ENCODE measurements at places on chromosomes 16 and 17.

- no peak for DNase-seq
Observed at GRCh38 chr16:72944757-72945485, 103.0 kb downstream of the ZFHX3 start.

- no peak for DNase-seq
Observed at GRCh38 chr17:10439816-10440215, 18.1 kb upstream of the MYH8 start.

DNA sequence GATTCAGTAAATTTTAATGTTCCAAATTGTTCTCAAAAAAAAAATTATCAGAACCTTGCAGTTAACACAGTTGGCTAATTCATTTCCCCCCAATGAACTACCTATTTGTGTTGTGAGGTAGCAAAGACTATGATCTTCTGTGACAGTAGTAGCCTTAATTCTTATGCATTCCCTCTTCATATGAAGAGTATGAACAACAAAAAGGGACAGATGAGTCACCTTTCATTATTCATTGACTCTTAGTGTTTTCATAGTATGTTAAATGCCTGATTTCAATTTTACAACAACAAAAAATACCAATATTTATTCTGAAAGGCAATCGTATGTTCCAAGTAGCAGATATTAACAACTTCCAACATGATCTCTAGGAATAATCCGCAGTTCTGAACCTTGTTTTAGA lies 3.6 kb upstream of the SLFN11 start:
- no peak for DNase-seq

DNA sequence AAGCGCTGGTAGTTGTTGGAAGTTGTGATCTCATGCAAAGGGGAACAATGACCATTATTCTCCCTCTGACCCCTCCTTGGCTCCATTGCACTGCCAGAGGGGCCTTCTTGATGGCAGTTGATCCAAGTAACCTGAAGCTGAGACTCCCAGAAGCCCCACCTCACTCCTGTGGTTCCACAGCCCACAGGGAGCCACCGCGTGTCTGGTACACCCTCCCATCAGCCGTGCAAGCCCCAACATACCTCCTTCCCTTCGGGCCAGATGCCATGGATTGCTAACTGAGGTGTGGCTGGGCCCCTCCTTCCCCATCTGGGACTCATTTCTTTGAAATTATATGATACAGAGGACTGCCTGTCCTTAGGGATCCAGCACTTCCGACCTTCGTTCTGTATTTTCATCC lies 17.8 kb downstream of the SAP30BP start:
- DNase-seq: no peak

DNA sequence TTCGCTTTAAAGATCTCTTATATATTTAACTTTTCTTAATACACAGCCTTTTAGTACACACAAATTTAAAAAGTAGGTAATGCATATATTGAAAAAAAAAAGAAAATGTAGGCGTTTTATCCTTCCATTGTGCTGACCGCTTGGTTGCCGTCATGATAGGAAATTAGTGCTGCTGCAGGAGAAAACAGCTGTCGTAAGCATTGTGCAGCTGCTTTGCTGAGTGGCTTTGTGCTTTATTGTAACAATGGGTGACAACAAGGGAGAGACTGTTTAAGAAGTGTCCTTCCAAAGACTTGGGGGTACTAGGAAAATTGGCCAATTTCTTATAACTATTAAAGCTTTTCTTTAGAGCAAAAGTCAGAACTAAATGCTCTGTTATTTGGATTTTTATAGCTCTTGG lies 5.0 kb downstream of the HERPUD1 start:
- no peak for DNase-seq

GRCh38 chr17:3556916-3557767 lies 470 bp downstream of the TRPV3 start:
- DNase-seq: no peak

GRCh38 chr16:84851192-84852127 lies 31.7 kb downstream of the CRISPLD2 start:
- DNase-seq: no peak

DNA sequence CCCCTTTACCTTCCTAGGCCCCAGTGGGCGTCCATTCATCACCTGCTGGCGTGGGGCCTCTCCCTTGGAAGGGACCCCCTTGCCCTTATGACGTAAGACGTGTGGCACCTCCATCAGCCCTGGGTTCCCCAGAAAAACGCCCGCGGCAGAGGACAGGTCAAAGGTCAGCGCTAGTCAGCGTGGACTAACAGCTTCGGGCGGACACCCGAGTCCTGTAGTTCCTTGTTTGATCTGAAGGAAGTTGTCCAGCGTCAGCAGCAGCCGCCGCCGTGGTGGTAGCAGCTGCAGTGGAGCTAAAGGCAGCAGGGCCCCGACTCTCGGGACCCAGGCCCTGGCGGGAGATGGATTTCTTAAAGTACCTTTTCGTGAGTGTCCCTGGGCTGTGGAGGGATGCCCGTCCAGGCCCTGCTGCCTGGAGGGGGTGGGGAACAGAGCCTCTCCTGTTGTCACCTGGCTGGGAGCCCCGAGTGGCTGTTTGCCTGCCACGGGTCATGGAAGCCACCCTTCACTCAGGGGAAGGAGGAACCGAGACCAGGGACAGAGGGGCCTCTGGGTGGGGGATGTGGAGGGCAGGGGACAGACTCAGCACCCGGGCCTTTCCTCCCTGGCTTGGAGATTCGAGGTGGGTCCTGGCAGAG lies 123.6 kb downstream of the OR1D5 start:
- DNase-seq: no peak

DNA sequence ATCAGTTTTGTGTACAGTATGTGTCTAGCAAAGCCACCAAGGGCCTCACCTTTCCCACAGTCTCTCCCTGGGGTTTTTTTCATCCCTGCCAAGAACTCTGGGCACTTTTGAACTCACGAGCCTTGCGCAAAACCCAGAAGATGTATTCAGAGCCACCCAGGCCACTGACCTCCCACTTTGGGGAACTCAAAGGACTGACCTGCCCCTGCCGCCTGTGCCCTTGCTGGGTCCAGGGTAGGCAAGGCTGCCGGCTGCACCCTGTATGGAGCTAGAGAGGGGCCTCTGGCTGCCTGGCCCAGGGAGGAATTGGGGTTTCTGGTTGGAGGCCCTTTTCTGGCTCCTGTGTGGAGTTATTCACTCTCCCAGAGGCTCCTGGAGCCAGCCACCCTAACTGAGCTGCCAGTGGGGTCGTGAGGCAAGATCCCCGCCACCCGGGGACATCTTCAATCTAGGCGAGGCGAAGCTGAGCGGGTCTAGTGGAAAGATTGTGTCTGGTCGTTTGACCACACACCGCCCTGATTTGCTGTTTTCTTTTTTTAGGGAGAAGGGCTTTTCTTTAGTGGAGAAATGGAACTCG lies 1.9 kb downstream of the CDK5R1 start:
- DNase-seq: no peak

GRCh38 chr16:85627089-85627488 lies 14.0 kb downstream of the GSE1 start:
- DNase-seq: no peak

- no peak for DNase-seq
Observed at GRCh38 chr17:51166987-51167931, 1.0 kb downstream of the NME2 start.

DNA sequence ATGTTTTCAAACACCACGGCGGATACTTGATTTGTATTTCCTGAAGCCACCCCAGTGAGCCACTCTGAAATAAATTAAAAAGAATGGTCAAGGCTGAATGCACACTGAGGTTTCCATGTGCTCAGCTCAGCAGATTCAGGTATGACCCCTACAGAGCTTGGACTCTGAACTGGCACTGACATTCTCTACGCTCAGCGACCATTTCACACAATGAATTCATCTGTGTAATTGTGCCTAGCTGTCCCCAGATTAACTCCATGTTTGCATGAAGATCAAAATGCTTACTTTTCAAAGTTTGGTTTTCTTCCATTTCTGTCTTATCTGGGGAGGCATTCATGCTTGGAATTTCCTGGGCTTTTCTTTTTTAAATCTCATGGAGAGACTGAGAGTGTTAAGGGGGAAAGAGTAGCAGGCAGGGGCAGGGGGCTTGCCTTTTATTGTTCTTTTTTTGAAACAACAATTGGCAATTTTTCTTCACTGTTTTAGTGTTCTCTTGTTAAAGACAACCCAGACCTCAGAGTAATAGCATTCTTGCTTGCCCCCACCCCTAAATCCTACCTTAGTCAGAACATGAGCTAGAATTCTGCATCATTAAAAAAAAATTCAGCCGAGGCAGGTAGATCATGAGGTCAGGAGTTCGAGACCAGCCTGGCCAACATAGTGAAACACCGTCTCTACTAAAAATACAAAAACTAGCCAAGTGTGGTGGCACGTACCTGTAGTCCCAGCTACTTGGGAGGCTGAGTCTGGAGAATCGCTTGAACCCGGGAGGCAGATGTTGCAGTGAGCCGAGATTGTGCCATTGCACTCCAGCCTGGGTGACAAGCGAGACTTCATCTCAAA lies 85.5 kb upstream of the HNF1B start:
- DNase-seq: no peak

- DNase-seq: no peak
Observed at GRCh38 chr16:54475019-54475601, 188.5 kb upstream of the IRX3 start.

DNA sequence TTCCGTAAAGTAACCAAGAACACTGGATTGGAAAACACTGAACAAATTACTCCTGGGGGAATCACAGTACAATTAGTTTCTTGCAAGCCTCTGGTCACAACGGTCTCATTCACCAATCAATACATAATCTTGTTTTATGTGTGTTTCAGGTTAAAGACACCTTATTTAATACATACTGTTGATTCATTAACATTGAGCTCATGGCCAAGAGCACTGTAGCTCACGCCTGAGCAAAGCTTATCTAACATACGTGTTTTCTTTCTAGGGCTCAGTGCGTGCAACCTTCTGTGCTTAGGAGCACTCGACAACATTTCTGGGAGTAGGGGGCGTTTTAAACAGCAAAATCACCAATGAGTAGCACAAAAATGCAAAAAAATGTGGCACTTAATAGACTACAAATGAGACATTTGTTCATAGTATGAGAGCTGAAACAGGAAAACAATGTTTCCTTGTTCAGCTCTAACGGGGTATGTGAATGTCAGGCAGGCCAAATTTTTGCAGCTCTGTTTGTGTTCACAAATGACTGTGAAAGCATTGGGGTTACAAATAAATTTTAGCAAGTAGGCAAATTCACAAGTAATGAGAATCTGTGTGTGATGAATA lies 206.2 kb downstream of the CNTNAP4 start:
- DNase-seq: no peak

DNA sequence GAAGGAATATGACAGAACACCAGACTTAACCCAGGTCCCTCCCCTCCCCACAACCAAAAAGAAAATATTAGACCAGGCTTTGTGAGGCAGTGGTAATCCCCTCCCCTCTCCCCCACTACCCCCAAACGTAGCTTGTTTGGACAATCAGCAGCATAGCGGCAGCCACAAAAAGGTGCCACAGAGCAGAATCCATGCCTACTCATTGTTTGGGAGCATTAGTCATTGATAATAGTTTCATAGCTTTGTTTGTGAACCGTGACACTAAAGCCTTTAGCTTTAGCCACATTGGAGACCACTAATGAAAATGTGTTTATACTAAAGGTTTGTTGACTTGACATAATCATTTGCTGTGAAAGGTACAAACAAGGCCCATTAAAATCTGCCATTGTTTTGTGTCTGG lies 65.1 kb downstream of the NUP93 start:
- DNase-seq: no peak

DNA sequence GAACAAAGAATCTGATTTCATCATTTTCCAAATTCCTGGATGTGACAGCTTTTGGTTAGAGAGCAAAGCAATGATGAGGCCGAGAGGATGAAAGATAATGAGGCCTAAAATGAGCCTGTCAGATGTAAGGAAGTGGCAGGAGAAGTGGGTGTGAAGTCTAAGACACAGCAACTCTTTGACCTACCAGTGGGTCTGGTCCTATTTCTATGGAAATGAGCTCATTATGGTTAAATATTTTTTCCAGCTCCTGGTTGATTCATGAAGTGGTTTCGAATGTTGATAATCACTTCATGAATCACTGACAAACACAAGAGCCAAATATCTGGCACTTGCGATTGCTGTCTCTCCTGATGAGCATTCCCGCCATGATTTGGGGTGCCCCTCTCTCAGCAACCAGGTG lies 273.3 kb upstream of the CDH5 start:
- DNase-seq: no peak

DNA sequence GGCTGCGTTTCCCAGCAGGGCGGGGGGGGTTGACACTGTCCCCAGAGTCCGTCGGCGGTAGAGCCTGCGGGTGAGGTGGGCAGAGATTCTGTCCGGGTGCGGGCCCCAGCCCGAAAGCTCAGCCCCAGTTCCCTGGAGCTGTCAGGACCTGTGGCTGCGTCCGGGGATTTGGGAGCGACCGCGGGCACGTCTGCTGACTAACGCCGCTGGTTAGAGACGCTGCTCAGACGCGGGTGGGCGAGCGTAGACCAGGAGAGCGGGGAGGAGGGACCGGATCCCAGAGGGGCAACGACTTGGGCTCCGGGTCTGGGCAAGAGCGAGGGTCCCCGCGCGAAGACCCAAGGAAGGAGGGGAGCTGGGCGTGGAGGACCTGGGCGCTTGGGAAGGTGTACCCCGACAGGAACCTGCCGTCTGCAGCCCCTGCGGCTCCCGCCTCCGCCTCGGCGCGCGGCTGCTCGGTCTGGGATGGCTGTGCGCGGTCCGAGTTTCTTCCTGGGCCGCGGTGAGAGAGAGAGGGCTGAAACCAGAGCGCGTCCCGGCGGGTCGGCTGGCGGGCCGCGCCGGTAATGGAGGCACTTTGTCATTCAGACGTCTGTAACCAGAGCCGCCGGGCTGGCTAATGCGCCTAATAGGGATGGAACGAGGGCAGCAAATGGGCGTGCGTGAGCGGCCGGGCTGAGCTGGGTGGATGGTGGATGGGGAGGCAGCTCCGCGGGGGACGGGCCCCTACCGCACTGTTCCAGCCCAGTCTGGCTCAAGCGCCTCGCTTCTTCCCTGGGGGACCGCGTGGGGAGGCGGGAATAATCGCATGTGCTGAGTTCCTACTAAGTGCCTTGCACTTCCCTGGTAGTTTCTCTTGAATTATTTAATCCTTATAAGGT lies 2.3 kb downstream of the NGFR start:
- no peak for DNase-seq

DNA sequence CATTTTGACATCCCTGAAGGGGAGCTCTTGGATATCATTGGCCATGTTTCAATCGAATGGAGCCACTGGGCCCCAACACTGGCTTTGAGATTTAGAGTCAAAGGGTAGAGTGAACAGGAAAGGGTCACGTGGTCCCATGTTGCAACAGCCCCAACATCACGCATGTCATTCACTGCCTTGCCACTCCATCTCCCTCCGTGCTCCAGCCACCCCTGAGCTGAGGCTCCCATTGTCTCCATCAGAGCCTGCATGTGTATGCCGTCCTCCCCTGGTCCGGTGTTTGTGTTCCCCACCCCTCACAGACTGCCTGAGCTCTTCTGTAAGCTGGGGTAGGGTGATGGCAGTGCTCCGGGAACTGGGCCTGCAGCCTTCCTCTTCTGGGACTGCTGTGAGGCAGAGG lies 12.1 kb downstream of the NFE2L1 start:
- DNase-seq: no peak
